Activated CD8-positive, alpha-beta memory T cell treated with anti-CD3 and anti-CD28 coated beads for 1 hour (primary cell): ENCODE measurements at places on chromosomes 3 and 15.

DNA sequence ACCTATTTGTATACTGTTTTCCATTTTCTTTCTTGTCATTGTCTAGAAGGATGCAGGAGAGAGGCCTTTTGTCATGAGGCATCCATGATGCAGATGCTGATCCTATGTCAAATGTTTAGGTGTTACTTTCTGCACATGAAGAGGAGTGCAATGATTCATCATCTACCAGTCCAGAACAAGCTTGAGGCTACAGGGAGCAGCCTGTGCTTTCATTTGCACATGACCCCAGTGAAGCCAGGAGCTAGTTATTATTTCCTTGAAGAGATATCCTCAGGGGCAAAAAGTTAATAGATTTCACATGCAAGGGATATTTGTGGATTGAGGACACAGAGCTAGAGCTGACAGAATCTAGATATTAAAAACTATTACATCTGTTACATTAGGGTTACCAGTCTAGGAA lies 204.4 kb upstream of the TGFBR2 start:
- DNase-seq = no peak

DNA sequence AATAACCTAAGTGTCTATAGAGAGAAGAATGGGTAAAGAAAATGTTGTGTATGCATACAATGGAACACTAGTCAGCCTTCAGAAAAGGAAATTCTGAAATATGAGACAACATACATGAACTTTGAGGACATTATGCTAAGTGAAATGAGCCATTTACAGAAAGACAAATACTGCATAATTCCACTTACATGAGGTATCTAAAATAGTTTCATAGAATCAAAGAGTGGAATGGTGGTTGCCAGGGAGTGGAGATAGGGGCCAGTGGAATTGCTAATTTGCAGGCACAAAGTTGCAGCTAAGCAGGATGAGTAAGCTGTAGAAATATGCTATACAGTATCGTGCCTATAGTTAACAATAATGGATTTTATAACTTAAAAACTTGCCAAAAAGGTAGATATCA lies 779.6 kb upstream of the ARPP21 start:
- DNase-seq = no peak

DNA sequence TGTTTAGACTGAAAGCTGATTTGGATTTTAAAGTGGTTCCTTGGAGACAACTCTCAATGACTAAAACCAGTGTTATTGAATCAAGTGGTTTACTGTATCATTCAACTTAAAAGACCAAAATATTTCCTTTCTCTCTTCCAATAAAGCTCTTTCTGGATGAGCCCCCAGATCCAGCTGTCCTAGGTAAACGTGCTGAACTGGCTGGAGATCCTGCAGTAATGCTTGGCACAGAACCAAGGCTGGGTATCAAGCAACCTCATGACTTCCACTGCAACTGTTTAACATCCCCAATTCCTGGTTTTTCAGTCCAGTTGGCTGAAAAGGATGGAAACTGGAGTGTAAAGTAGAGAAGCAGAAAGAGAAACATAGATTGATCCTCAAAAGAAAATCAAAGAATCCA lies 28.9 kb downstream of the SEC22C start:
- no peak for DNase-seq

- no peak for DNase-seq
Measured at GRCh38 chr3:122281891-122282290, 43.2 kb upstream of the CSTA start.

DNA sequence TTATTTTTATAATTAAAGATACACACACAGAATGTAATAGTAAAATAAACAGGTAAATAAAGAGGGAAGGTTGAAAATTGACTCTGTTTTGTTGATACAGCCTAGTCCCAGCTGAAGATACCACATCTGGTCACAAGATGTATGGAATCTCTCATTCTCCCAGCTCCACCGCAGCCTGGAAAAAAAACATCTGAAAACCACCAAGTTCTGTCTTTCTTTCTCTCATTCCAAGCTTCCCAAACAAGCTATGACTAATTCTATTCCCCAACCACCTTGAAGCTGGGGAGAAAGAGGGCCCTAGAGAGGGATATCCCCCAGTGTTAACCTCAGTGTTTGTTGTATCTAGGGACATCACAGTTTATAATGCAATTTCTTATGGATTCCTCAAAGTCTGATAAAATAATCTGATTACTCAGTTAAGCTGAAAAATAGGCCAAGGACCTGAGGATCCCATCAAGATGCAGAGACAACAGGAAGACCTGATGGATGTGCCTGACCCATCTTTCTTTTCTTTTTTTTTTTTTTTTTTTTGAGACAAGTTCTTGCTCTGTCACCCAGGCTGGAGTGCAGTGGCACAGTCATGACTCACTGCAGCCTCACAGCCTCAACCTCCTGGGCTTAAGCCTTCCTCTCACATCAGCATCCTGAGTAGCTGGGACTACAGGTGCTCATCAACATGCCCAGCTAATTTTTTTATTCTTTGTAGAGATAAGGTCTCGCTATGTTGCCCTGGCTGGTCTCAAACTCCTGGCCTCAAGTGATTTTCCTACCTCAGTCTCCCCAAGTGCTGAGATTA lies 38.1 kb downstream of the SRGAP3 start:
- DNase-seq = no peak
